ENCODE measurements at places on chromosomes 2 and 18. TPM values are rescaled to one million over a fixed set of nuclear protein-coding genes. Genes with fewer than 3 reads are reported as not detected.

Gene RAPGEF4
- total RNA-seq: 0.59 TPM

DNA sequence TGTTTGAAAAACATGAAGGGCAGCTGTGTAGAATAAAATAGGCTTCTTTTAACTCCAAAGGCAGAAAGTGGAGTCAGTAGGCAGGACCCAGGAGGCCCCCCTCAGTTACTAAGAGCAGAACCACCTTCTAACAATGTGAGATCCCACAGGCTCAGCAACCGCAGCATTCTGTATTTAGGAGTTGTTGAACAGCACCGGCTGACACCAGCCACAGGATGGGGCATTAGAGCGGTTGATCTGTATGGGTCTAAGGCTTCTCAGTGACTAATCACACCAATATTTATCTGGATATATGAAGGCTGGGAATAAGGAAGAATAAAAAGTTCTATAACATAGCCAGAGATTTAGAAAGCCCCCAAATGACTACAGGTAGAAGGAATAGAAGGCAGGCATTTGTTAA lies 51.7 kb downstream of the MYO5B start:
- no peak overlapping the region for H3K27ac ChIP-seq
- H3K27me3 ChIP-seq: no peaks in the 10 kb centered on the region
- no peak overlapping the region for H3K4me3 ChIP-seq

Gene ACTG2
- total RNA-seq: 0.89 TPM

Gene LAMA1
- total RNA-seq: 0.05 TPM

GRCh38 chr2:98242003-98242402 lies 104.3 kb upstream of the CNGA3 start:
- no peaks in the 10 kb centered on the region for H3K4me1 ChIP-seq
- H3K27ac ChIP-seq: no peak overlapping the region
- H3K27me3 ChIP-seq: no peaks in the 10 kb centered on the region
- no peak overlapping the region for H3K4me3 ChIP-seq

Measured in HCT116 (cell line).